Stimulated activated CD8-positive, alpha-beta memory T cell treated with anti-CD3 and anti-CD28 coated beads, Interleukin-2, amount 100 ng/mL, for 1 hour (primary cell): ENCODE measurements at places on chromosomes 3 and 15.

DNA sequence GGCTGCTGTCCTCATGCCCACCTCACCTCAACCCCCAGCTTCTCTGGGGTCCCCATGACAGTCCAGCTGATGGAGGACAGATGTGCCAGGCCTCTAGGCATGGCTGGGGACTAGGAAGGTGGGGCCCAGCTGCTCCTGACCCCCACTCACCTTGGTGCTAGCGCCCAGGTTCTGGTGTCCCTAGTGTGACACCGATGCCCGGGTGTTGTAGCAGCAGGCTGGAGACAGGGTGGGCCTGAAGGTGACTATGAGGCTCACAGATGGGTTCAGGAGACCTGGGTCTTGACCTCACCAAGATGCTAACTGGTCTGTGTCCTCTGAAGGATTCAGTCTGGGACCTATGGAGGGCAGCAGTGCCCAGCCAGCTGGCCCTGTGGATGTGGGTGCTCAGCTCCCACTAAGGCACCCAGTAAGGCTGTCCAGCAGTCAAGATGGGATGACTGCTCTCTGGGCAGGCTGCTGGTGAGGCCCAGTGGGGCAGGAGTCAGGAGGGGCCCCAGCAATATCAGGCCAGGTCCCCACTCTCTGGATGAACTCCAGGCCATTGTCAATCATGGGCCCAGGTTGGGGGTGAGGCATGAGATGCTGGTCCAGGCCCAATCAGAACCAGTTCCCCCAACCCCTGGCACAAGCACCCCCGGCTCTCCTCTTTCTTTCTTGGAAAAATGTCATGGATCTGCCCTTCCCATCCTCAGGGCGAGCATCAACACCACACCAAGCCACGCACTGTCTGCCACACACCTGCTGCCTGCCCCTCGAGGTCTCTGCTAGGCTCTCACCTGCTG is 33.0 kb downstream of the ALDH1L1 start:
- no peak for DNase-seq

GRCh38 chr3:161915418-161915750 is 418.8 kb downstream of the OTOL1 start:
- DNase-seq = no peak

- DNase-seq = no peak
Measured at GRCh38 chr3:40828741-40829415, 304.1 kb downstream of the ZNF621 start.

- DNase-seq = no peak
Measured at GRCh38 chr3:58299839-58300516, 6.1 kb upstream of the RPP14 start.

GRCh38 chr15:71588746-71589145 is 221.6 kb upstream of the NR2E3 start:
- no peak for DNase-seq

- DNase-seq = no peak
Measured at GRCh38 chr15:57335293-57335715, 41.0 kb upstream of the CGNL1 start.

DNA sequence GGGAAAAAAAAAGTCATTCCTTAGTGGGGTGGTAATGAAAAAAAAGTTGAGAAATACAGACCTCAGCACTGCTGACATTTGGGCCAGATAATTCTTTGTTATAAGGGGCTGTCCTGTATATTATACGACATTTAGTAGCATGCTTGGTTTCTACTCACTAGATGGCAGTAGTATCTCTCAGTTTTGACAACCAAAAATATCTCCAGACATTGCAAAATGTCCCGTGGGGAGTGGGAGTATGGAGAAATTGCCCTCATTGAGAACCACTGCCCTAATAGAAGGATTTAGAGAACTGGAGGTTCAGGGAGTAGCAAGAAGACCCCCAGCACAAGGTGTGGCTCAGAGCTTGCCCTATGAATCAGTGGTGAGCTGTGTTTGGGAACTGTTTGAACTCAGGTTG is 28.6 kb upstream of the TEX264 start:
- no peak for DNase-seq

GRCh38 chr15:79132770-79133169 is 42.2 kb upstream of the RASGRF1 start:
- DNase-seq = no peak

- DNase-seq = no peak
Measured at GRCh38 chr15:40793216-40793989, 13.5 kb upstream of the ZFYVE19 start.

DNA sequence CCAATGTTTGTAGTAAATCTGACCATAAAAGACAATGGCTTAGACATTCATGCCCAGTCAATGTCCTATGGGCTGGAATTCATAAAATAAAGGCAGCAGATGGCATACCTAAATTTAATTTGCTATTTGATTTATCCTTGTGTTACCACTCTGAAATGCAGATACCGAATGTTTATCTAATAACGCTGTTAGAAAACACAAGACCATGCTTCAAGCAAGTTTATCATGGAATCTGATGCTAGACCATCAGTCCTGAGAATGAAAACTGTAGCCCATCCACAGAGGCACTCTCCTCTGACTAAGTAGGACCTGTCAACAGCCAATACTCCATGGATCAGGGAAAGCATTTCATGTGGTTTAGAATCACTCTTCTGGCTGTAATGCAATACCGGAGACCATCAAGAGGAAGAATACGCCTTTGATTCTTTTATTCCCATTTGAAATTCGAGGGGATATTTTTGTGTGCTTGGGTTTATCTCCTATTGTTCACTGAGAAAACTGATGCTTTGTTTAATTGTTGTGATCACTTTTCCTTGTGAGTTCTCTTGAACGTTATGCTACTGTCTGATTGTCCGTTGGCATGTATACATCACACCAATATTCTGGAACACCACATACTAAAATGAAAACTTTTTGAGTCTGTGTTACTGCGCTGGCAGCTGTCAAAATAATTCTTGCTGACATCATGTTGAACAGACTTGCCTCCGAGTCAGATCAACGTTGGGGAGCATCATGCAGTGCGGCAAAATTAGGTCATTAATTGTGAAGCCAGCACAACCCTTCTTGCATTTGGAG is 12.1 kb upstream of the CPB1 start:
- no peak for DNase-seq

DNA sequence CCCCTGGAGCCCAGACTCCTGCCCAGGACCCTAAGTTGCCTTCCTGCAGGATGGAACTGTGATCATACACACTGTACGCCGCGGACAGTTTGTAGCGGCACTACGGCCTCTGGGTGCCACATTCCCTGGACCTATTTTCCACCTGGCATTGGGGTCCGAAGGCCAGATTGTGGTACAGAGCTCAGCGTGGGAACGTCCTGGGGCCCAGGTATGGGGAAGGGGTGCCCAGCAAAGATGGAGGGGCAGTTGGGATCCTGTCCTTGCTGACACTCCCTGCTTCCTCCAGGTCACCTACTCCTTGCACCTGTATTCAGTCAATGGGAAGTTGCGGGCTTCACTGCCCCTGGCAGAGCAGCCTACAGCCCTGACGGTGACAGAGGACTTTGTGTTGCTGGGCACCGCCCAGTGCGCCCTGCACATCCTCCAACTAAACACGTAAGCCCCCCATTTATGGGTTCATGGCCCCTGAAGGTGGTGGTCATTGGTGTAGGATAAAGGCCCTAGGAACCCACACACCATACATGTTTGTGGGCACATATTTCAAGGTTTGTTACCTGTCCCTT is 28.8 kb downstream of the NBEAL2 start:
- no peak for DNase-seq

DNA sequence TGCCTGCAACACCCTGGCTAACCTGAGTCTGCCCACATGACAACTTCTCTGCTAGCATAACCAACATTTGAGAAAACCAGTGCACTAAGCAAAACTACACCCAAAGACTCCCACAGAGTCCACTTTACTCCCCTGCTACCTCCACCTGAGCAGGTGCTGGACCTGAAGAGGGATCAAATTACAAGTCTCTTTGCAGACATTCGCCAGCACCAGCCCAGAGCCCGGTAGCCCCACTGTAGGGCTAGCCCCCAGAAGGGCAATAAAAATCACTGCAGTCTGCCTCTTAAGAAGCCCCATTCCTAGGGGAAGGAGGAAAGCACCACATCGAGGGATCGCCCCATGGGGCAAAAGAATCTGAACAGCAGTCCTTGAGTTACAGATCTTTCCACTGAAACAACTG is 472.2 kb downstream of the GRM7 start:
- DNase-seq = no peak

DNA sequence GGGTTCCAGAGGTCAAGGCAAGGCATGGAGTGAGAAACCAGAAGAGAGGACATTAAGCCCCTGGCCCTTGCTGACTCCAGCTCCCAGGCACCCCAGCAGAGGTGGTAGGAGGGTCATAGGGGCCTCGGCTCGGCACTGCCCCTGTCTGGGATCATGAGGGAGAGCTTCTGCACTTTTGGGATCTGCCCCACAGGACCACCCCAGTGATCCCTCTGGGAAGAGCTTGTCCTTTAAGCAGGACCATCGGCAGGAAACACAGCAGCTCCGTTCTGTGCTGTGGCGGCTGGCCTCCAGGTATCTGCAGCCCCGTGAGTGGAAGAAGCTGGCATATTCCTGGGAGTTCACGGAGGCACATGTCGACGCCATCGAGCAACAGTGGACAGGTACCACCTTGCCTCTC is 35.5 kb downstream of the ANKDD1A start:
- DNase-seq = no peak

DNA sequence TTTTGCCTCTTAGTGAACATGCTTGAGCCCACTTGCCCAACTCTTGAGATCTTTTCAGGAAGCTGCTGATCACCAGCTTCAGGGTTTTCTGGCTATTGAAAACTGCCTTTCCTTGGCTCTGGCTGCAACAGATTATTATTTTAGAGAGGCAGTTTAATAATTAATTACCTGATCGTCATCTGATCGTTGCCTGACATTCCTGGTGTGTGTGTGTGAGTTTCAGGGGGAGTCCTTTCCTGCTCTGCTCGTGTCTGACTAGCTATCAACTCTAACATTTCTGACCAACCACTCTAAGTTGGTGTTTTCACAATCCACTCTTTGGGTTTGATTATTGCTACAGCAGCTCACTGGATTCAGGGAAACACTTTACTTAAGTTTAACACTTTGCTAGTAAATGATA is 84.3 kb upstream of the SPATA16 start:
- no peak for DNase-seq

GRCh38 chr15:71743861-71744382 is 66.4 kb upstream of the NR2E3 start:
- DNase-seq = peak; percentile 36

GRCh38 chr3:122679882-122680474 is 661 bp upstream of the PARP14 start:
- DNase-seq = no peak

- no peak for DNase-seq
Measured at GRCh38 chr3:192933779-192934460, 16.3 kb upstream of the MB21D2 start.

- DNase-seq = no peak
Measured at GRCh38 chr3:72143322-72143721, 358.4 kb upstream of the PROK2 start.

- no peak for DNase-seq
Measured at GRCh38 chr3:31804251-31805051, 176.6 kb downstream of the OSBPL10 start.

GRCh38 chr3:53695324-53695690 is 150.9 kb downstream of the CHDH start:
- no peak for DNase-seq

- DNase-seq = no peak
Measured at GRCh38 chr3:58776231-58776630, 109.7 kb upstream of the FAM3D start.

DNA sequence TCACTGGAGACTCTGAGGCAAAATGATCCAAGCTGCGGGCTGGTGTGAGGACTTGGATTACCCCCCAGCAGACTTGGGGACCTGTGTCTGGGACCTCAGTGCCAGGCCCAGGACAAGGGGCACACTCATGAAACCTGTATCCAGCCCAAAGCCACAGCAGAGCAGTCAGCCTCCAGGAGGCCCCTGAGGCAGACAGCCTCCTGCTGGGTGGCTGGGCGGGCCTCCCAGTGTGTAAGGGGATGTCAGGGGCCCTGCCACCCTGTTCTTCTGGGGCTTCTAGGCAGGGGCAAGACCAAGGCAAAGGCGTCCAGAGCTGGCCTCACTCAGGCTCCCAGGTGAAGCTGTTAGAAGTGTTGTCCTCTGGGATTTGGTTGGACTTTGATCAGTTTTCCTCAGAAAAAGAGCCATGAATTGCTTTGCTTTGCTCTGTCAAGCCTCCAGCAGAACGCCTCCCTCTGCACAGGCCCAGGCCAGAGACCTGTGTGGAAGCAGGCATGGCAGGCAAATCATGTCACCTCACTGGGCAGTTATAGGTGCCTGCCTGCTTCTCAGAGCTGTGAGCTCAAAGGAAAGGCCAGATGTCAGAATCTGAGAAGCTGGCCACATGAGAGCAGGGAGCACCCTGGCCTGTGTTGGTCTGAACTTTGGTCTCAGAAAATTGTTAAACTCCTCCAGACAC is 77.4 kb downstream of the SMAD6 start:
- no peak for DNase-seq

- no peak for DNase-seq
Measured at GRCh38 chr3:107062787-107063186, 314.5 kb upstream of the CCDC54 start.

DNA sequence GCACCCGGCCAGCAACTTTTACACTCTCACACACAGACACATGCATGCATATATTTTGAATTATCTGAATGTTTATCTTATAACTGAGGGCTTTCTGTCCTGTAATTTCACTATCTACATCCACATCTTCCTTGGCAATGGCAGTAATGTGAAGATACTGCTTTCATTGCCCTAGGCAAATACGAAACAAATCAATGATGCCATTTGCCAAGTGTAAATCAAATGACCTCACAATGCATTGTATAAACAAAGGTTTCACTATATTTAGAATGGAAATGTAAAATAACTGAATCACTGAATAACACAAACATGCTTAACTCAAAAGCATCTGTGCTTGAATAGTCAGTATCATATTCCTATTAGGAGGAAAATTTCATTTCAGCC is 455.6 kb downstream of the TBL1XR1 start:
- DNase-seq = no peak

GRCh38 chr15:29130951-29131839 is 138.4 kb downstream of the NSMCE3 start:
- DNase-seq = no peak

GRCh38 chr3:152780553-152780952 is 54.4 kb upstream of the P2RY1 start:
- no peak for DNase-seq

GRCh38 chr3:100900671-100901335 is 92.4 kb downstream of the ABI3BP start:
- no peak for DNase-seq

GRCh38 chr3:130539005-130539404 is 22.0 kb downstream of the COL6A6 start:
- no peak for DNase-seq

- no peak for DNase-seq
Measured at GRCh38 chr15:63752075-63752684, 81.6 kb downstream of the HERC1 start.
